Stimulated activated CD4-positive, alpha-beta T cell treated with anti-CD3 and anti-CD28 coated beads, Interleukin-12 subunit alpha, Interleukin-12 subunit beta, amount 100 ng/mL, for 4 hours (primary cell): ENCODE measurements at places on chromosomes 2 and 18.

GRCh38 chr2:157887946-157888345, 11.8 kb upstream of the ACVR1 start:
- no peak for DNase-seq

DNA sequence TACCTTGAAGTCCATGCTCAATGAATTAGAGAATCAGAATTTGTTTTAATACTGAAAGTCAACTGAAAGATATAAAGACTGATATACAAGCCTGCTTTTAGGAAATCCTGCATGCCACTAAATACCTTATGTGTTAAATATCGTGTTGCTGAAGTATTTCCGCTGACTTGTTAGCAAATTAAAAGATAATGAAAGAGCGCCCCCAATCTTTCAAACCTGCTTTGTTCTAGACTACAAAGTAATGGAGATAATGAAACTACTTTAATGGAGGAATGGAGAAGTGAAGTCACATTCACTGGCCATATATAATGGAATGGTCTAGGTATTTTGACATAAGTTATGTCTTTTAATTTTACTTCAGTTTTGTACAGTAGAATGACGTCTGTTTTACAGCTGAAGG, 95.7 kb downstream of the ASXL3 start:
- no peak for DNase-seq

GRCh38 chr2:9331704-9332103, 91.6 kb downstream of the ITGB1BP1 start:
- DNase-seq, result no peak

- DNase-seq, result no peak
Measured at GRCh38 chr2:86793752-86794151, 3.0 kb upstream of the CD8A start.

DNA sequence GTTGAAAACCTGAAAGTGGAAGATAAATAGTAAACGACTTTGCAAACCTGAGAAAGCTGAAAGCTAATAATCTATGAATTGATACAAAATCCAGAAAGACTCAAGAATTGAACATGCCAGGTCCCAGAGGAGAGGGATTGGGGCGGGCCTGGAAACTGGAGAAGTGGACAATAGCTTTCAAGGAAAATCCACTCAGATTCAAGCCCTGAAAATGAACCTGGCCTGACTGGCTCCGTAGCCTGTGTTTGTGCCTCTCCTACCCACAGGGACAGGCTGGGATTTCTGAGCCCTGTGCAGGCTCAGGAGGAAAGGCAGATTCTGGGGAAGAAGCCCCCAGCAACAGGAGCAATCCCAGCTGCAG, 274.8 kb upstream of the HS6ST1 start:
- DNase-seq, result no peak

DNA sequence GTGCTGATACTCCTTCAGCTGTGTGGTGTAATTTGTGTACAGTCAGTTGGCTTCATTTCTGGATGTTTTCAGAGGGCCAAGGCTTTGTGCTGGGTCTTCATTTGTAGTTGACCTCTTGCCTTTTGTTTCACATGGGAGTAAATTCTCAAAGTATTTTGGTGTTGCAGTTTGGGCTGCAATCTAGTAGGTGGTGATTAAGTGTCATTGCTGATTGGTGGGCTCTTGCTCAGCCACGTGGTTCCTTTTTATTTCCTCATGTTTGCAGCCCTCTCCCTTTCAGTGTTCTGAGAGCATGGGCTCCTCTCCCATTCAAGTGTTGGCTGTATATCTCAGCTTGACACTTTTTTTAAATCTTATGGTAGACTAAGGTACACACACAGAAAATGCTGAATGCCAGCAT, 96.8 kb downstream of the SNTG2 start:
- DNase-seq, result no peak

DNA sequence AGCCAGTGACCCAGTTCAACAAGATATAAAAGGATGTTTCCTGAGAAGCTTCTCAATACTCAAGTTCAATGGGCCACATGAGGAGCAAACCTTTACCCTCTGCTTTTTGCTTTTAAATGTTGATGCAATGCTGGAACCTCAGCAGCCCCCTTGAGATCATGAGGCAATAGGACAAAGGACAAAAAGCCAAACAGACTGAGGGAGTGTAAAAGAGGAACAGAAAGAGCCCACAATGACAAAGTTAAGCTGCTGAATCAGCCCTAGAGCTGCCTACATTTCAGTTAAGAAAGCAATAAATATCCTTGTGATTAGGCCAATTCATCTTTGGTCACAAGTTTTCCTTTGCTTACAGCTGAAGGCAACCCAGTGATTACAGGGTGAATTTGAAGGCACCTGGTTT, 76.9 kb downstream of the MRO start:
- no peak for DNase-seq

GRCh38 chr2:211930331-211930730, 608.3 kb downstream of the ERBB4 start:
- no peak for DNase-seq

DNA sequence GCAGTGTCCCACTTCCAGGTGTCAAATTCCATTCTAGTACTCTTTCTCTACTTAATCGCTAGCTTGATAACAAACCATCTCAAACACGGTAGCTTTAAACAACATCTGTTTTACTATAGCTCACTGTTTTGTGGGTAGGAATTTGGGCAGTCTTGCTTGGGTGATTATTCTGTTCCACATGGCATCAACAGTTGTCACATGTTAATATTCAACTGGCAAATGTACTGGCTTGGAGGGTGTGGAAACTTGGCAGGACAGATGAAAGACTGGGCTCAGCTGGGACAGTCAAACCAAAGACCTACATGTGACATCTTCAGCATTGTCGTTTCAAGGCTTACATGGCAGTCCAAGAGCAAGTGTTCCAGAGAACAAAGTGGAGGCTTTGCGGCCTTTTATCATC, 241.8 kb downstream of the PTH2R start:
- no peak for DNase-seq

DNA sequence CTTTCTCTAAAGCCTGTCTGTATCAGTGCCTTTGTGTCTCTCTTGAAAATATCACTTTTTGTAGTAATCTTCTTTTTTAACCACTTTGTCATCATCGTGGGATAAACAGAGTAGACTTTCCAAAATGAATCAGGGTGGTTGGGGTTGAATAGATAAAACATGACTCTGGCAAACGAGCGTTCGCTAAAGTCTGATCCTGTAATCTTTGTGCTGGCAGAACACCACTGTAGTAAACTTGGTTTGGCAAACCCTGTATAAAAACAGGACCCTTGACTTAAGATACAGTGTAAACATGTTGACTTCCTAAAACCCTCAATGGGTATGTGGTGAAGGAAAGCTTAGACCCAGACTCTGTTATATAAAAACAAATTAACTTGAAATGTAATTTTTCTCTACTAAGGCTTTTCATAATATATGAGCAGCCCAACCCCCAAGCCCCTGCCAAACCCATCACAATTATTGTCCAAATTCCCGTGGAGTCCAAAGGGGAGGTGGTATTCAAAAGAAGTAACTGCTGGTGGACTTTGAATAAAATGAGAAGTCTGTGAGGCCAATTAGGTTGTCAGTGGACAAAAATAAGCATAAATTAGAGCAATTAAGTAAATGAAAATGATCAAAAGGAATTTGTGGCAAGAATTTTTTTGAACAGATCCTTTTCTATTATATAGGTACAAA, 52.2 kb downstream of the COLEC12 start:
- DNase-seq, result no peak

DNA sequence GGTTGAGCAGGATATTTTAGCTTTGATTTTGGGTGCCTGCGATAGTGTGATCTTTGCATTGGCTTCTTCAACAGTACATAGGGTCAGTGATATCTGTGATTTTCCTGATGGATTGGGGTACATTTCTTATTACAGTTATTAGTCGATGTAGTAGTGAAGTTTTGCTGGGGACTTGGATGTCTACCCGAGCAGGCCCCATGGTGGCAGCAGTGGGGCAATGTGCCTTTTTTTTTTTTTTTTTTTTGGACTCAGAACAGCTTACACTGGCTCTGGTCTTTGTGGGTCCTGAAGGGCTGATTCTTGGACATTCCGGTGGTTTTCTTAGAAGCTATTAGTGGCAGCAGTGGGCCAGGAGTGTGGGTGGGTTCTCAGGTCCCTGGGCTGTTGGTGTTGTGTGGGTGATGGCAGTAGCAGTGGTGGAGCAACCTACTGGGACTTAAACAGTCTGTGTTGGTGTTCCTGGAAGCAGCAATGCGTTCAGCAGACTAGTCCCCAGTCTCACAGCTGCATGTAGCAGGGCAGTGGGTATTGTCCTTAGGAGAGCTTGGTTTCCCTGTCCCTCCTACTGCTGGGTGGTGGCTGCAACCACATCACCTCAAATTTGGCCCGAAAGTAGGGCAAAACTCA, 53.7 kb upstream of the SLC4A10 start:
- no peak for DNase-seq

GRCh38 chr2:170971071-170971470, 42.0 kb downstream of the GORASP2 start:
- no peak for DNase-seq

- DNase-seq, result no peak
Measured at GRCh38 chr2:233819884-233820773, 34.2 kb downstream of the HJURP start.

- DNase-seq, result no peak
Measured at GRCh38 chr18:49788327-49788898, 24.9 kb downstream of the ACAA2 start.
